ENCODE measurements at places on chromosomes 6 and 20.
A peak's percentile ranks its signal among the peaks of the same experiment; 100 is the strongest.

DNA sequence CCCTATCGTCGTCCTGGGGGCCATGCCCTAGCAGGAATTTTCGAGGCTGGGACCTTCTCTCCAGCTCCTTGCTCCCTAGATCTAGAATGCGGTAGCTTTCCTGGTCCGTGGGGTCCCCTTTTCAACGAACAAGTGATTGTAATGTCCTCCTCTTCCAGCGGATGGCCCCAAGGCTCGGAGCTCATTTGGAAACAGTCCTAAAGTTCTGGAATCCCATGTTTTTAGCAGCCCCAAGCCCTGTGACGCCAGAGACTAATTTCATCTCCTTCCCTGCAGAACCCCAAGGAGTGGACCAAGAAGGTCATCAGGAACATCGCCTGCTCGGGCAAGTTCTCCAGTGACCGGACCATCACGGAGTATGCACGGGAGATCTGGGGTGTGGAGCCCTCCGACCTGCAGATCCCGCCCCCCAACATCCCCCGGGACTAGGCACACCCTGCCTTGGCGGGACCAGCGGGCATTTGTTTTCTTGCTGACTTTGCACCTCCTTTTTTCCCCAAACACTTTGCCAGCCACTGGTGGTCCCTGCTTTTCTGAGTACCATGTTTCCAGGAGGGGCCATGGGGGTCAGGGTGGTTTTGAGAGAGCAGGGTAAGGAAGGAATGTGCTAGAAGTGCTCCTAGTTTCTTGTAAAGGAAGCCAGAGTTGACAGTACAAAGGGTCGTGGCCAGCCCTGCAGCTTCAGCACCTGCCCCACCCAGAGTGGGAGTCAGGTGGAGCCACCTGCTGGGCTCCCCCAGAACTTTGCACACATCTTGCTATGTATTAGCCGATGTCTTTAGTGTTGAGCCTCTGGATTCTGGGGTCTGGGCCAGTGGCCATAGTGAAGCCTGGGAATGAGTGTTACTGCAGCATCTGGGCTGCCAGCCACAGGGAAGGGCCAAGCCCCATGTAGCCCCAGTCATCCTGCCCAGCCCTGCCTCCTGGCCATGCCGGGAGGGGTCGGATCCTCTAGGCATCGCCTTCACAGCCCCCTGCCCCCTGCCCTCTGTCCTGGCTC lies 48.5 kb downstream of the PYGB start:
- DNase-seq = peak; percentile 6

GRCh38 chr6:109060571-109060970 lies 34.1 kb downstream of the SESN1 start:
- DNase-seq = no peak

DNA sequence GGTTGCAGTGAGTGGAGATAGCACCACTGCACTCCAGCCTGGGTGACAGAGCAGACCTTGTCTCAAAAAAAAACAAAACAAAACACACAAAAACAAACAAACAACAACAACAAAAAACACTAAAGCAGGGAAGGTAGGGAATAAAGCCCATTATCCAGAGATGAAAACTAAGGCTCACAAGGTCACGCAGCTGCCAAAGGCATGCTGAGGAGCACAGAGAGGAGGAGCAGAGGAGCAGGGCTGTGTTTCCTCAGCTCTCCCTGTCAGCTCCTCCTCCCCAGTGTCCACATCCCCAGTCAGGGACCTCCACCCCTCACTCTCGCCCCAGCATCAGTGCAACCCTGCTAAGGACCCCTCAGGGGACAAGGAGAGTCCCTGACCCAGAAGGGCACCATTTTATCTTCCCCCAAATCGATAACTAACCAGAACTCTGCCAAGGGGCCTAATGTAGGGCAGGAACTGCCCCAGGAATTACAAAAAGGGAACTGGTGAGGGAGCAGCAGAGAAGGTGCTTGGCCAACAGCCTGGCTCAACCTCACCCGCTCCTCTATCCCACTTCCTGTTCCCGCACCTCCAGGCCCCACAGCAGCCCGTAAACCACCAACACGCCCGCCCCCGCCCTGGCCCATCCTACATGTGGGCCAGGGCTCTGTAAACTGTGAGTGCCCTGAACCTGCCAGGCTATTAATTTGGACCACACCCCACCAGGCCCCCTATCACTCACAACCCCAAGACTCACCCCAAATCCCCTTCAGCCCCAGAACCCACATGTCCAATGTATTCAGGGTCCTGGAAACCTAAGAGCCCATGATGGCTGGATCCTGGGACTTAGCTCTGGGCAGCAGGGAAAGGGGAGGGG lies 9.0 kb downstream of the TEAD3 start:
- no peak for DNase-seq

GRCh38 chr6:40177598-40177997 lies 243.3 kb upstream of the MOCS1 start:
- DNase-seq = no peak

DNA sequence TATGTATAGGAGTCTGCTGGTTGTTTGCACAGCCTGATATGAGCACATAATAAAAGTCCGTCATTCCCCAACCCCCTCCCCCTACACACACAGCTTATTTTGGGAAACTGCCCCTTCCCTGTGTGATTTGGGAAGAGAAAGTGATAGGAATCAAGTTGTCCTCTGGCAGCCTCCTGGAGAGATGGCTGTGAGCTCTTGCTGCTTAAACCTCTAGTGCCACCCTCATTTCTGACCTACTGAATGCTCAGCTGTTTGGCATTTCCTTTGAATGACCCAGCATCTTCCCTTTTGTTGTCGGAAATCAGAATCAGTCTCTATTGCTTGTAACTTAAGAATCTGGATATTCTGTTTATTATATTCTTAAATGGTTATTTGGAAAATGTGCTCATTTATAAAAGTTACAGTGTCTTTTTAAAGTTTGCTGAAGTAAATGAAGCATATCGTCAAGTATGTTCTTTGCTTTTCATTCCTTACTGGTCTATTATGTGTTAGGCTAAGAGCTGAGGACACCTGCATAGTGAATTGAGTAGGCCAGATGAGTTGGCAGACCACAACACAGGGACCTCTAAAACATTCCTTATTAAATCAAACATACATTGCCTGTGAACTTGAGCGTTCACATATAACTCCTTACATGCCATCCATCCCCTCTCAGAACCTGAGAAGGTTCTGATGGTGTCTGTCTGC lies 5.5 kb downstream of the RWDD2A start:
- DNase-seq = no peak

Measured in immature natural killer cell (primary cell).